Heart right ventricle (tissue), 16 donors: ENCODE measurements at places on chromosomes 1 and 21. TPM values are rescaled to one million over a fixed set of nuclear protein-coding genes. Genes with fewer than 3 reads are reported as not detected.

- no peak for DNase-seq
These were observed 85.9 kb downstream of the USP24 start for GRCh38 chr1:55129194-55129728.

DNA sequence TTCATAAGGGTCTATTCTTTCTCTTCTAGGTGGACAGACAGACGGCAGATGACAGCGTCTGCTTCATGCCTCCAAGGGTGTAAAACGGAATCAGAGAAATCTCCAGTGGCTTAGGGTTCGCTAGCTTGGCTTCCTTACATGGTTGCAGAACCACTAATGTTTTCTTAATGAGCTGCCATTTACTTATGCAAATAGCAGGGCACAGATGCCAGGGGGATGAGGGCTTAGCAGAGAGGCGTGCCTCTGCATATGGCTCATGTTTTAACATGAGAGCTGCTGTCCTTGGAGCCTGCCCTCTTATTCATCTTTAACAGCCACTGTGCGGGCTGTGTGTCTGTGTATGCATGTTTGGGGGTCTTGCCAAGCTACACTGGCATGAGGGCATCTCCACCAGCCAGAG, 119.6 kb downstream of the IER5 start:
- DNase-seq = no peak

S100A16 gene
- 58.0 TPM for total RNA-seq

DNA sequence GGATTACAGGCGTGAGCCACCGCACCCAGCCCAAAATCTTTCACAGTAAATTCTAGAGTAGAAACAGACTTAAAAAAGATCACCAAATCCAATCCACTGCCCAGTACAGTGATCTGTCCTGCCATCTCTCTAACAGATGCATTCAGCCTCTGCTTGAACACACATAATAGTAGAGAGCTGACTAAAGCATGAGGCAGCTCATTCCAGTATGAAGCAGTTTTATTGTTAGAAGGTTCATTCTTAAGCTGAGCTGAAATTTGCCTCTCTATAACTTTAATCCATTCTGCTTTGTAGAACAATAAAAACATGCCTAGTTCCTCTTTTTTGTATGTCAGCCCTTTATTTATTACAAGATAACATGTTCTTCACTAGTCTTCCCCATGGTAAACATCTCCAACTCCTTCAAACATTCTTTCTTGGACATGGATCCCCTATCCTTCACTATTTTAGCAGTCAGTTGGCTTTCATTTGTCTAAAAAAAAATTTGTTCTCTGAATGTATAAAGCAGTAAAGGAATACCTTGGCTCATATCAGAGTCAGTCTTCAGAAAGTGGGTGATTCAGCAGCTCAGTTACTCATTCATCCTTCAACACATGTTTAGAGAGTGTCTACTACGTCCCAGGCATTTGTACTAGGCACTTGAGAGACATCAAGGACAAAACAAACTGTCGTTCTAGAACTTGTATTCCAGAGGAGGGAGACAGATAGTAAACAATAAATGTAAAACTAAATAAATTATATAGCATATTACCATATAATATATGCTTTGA, 10.7 kb upstream of the PTBP2 start:
- no peak for DNase-seq

GRCh38 chr1:234613128-234613875, 3.3 kb upstream of the IRF2BP2 start:
- DNase-seq = no peak
